Kidney epithelial cell (primary cell): ENCODE measurements at places on chromosomes 7 and 10. TPM values are rescaled to one million over a fixed set of nuclear protein-coding genes. Genes with fewer than 3 reads are reported as not detected.
A peak's percentile ranks its signal among the peaks of the same experiment; 100 is the strongest.

- no peak for DNase-seq
Observed at GRCh38 chr10:124557648-124558338, 96.2 kb downstream of the LHPP start.

DNA sequence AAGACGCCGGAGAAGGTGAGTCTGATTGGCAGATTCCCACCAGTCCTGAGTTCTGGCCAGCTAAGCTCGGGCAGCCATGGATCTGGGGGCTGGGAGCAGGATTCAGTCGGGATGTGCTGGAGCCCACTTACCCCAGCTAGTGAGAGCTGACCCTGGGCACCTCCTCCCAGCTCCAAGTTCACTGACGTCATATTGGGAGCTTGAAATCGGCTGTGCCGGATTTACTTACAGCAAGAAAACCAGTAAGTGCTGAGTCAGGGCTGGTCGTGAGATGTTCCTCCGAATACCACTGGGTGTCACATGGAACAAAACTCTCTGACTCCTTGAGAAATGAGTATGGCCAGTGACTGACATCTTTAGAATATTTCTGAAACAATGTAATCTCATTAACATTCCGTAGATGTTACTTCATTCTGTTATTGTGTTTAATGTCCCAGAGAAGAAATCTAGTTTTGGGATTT, 621.2 kb downstream of the SDK1 start:
- DNase-seq, result peak; percentile 87

- peak; percentile 56 for DNase-seq
Observed at GRCh38 chr7:80916770-80917741, 1.8 kb downstream of the SEMA3C start.

DNA sequence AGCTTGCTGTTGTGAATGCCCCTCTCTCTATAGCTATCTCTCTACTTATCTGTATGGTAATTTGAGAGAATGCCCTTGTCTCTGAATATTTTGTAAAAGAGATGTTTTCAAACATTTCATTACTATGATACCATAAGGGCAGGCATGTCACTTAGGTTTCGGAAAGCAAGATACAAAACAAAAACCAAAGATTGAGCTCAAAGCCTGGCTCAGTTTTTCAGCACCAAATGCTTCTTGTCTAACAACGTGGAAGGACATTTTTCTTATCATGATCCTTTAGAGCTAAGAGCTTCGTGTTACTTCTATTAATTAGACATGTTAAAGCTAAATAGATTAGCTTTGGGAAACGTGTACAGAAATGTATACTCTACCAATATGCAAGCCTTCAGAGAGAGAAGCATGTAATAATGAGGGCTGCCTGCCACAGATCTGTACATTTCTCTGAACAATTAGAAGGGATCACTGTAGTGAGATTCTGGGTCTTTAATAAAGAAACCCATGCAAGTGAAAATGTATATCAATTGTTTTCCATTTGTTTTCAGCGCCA, 148.9 kb downstream of the ARID5B start:
- DNase-seq, result no peak

DNA sequence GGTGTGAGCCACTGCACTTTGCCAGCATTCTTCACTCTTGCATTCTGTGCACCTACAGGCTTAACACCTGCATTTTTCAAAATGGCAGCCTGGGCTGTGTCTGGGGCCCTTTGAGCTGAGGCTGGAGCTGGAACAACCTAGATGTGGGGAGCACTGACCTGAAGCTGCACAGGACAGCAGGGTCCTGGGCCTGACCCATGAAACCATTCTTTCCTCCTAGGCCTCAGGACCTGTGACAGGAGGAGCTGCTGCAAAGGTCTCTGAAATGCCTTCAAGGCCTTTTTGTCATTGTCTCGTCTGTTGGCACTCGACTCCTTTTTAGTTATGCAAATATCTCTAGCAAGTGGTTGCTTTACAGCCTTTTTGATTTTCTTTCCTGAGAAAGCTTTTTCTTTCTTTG, 82.3 kb downstream of the INPP5A start:
- no peak for DNase-seq

- no peak for DNase-seq
Observed at GRCh38 chr10:128062881-128063563, 63.2 kb downstream of the MKI67 start.

DNA sequence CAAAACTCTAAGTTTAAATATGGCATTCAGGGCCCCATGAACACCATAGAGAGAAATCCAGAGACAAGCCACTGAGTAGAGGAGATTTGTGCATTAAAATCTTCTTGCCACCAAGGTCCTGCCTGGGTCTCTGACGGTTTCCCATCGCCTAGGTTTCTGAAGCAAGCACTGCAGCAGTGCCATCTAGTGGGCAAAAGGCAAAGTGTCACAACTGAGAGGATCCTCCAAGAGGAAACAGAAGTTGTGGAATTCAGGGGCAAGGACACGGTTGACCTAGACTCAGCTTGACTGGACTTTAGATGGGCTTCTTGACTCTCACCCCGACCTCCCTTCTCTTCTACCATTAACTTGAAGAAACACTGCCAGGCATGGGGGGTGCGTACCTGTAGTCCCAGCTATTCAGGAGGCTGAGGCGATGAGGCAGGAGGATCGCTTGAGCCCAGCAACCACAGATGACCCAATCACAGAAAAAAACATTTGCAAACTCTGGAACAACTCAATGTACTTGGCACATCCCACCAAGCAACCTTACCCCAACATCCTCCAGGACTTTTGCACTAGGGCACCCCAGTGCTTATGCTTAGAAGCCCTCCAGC, 604.1 kb downstream of the GALNT17 start:
- peak; percentile 5 for DNase-seq

Gene GPR85
- total RNA-seq, result 0.42 TPM in 1 of 2 replicates, not detected in the other

DNA sequence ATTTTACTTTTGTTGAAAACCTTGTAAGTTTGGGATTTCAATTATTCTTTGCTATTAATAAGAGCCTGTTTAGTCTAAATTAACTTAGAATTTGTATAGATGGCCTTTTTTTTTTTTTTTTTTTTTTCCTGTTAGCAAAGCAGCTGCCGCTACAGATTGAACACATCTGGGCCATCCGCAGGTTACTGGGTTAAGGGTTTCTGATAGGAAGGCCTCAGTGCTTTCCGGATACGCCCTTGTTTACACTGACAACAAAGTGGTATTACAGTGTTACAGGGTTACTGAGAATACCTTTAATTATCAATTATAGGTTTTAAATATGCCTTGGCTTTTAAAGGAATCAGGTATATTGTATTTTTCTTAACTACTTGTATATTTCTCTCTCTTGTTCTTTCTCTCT, 76.8 kb downstream of the PTN start:
- no peak for DNase-seq

Gene MAGI2
- total RNA-seq, result 2.5 and 5.1 TPM in 2 replicates

Gene FGFBP3
- total RNA-seq, result 0.42 and 1.2 TPM in 2 replicates

GRCh38 chr7:127794551-127794950, 142.6 kb downstream of the SND1 start:
- DNase-seq, result no peak

Gene LDB3
- 0.17 and 0.34 TPM in 2 replicates for total RNA-seq

Gene TBXAS1
- total RNA-seq, result 7.1 and 7.8 TPM in 2 replicates

Gene ASB15
- not detected in 2 replicates for total RNA-seq

DNA sequence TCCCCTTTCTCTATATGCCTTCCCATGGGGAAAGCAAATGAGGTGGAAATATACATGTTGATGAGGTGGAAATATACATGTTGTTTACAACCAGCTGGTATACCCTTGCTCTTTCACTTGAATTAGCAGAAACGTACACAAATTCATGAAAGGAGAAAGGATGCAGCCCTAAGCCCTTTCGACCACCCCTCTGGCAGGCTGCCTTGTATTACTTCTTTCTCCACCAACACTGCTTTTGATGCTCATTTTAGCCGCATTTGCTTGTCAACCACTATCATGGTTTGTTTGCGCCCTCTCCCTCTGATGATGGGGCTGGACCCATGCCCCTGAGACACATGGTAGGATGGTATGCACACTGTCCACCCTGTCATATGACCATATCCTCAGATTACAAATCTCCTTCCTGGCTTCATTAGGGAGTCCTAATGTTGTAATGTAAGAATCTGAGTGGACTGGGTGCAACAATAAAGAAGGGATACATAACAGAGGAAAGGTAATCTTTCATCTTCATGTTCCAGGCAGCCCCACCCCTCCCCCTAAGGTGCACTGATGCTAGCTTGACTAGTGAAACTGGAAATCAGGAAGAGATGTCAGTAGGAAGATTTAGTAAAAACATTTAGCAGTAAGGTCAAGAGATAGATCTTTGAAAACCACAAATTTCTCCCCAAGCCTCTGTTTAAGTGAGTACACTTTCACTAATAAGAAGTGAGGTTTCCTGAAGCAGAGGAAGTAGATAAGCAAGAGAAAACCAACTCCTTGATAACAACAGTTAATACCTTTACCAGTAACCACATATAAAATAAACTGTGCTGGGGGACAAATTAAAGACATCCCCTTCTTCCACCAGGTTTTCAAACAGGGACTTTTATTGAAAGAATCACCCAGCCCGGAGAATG, 536.8 kb upstream of the NRP1 start:
- DNase-seq, result no peak

DNA sequence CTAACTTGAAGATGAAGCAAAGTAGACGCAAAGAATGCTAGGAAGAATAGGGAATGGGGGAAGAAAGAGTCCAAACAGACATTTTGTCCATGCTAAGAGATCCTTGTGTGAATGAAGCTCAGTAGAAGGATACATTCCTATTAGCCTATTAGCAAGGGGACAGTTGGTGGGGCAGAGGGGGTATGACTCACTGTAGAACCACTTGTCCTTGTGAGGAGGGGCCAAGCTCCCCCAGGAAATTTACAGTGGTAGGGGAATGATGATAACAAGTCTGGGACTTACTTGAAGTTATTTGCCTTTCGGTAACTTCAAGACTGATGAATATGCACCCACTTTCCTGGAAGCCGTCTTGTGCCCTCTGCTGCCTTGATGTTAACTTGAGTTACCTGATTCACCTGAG, 17.2 kb upstream of the SYPL1 start:
- DNase-seq, result no peak

- DNase-seq, result no peak
Observed at GRCh38 chr7:21544303-21544656, 1.4 kb downstream of the DNAH11 start.

DNA sequence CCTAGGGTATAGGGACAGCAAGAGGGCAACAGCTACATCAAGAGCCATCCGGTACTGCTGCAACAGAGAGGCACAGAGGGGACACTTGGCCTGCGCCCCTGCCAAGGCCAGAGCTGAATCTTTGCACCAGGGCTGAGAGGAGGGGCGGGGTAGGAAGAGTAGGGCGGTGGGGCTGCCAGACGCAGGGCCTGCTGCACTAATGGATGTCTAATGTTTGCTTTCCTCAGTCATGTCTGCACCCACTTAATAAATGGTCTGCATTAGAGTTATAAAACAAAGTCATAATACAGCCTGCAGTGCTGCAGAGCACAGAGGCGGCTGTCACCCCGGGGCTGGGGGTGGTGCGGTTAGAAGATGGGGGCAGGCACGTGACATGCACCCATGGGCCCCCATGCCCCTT, 42.2 kb upstream of the SLC29A3 start:
- no peak for DNase-seq

GRCh38 chr7:4610768-4611467, 71.2 kb upstream of the FOXK1 start:
- DNase-seq, result no peak

DNA sequence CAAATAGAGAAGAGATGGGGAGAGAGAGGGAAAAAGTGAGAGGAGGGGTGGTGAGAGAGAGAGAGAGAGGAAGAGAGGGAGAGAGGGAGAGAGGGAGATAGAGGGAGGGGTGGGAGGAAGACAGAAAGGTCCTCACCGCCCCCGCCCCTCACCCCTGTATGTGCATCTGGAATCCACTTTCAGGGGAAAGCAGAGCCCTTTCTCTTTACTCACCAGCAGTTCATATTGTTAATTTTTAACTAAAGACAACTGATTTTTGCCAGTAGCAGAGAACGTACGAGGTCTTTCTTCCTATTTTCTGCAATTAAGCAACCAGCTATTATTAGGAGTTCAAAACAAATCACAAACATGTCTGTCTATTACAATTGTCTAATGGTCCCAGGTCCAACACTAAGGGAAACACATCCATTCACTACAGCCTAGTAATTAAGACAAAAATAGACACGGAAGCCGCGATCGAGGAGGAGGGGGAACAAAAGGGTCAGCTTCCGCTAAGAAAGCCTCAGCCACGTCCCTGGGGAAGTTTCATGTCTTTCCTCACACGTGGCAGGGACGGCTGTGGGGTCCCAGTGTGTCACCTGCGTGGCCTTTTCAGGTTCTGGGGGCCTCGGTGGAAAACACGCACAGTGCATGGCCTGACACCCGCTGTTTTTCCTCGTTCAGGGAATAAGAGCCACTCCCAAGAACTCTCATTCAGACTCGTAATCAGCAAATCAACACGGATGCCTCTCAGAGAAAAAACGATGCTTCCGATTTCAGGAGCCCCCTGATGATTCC, 572.0 kb downstream of the PTPRN2 start:
- DNase-seq, result no peak

Gene SFMBT2
- 3.0 and 3.1 TPM in 2 replicates for total RNA-seq

DNA sequence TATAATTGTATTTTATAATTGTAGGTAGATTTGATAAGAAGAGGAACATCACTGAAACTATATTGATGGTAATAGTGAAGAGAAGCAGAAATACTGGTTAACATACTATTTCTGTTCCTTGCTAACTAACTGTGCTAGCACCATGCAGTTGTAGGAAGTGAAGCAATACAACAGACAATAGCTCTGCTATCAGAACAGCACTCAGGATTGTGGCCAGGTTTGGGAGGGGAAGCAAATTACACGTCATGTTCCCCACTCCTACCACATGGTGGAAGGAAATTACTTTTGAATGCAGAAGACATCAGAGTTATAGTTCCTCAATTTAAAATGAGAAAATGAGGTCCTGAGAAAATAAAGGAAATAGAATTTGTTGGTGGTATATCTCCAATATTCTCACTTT, 151.1 kb downstream of the DGKB start:
- no peak for DNase-seq

Gene CPXM2
- 12.1 and 13.3 TPM in 2 replicates for total RNA-seq

DNA sequence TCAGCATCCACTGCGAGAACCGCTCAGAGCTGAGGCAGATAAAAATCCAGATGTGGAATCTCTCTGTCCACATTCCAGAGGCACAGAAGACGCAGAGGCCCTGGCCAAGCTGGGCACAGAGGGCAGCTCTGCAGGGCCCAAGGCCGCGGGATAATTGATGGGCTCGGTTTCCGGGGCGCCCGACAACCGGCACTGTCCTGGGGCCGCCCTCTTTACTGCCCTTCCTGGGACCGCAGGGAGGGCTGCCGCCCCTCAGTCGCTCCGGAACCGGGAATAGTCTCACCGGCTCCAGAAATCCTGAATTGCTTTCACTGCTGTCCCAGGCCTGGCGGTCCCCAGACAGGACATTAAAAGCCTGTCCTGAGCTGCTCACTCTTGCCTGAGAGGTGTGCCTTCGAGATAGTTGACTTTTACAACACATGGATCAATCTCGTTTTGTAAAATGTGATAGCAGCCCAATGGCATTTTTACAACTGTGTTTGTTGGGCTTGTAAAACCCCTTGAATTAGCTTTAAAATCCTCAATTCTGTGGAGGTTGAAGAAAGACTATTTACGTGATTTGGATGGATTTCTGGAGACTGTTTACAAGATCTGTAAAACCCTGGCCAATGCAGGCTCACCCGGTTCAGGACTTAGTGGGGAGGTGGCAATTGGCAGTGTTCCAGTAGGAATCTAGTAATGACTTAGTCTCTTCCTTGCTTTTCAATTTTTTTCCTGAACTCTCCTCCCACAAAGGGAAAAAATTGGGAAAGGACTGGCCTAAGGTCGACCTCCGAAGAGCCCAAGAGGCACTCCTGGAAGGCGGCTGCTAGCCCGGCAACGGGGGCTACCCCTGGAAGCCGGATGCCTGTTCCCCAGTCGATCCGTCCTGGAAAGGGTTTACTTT, 1.4 kb upstream of the HOXA6 start:
- DNase-seq, result no peak

Gene PNLIPRP2
- total RNA-seq, result not detected in 2 replicates

Gene TRIM4
- 32.6 and 36.0 TPM in 2 replicates for total RNA-seq
